ENCODE measurements at places on chromosomes 16 and 17.

DNA sequence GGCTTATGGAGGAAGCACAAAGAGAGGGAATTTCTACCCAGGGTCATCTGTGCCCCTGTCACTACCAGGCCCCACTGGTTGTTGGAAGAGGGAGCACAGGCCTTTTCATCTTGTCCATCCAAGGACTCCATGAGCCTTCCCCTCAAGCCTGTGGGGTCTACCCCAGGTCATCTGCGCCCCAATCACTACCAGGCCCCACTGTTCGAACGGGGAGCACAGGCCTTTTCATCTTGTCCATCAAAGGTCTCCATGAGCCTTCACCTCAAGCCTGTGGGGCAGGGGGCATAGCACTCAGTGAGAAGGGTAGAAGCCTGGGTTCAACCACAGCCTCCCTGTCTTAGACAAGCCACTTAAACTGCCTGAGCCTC lies 101.5 kb upstream of the CDH5 start:
- DNase-seq, result no peak

GRCh38 chr17:216625-217024 lies 35.2 kb upstream of the DOC2B start:
- no peak for DNase-seq

DNA sequence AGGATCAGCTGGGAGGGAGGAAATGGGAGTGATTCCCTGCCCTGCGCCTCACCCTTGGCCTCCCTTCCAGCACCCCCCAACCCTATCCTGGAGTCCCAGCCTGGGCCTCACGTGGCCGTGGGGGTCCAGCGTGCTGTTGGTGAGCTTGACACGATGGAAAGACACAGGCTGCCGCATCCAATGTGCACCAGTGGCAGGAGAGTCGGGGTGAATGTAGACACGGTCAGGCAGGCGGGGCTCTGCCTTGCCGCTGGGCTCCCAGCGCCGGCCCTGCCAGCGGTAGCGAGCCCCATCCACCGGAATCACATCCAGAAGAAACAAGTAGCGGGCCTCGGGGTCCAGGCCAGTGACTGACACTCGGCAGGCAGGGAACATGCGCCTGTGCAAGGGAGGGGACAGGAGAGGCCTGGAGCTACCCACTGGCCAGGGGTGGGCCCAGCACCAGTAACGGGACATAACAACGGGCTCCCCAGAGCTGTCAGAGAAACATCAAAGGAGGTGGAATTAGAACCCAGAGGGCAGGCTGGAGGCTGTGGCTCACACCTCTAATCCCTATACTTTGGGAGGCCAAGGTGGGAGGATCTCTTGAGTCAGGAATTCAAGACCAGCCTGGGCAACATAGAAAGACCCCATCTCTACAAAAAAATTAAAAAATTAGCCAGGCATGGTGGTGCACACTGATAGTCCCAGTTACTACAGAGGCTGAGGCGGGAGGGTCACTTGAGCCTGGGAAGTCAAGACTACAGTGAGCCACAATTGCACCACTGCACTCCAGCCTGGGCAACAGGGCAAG lies 2.7 kb downstream of the TBX6 start:
- DNase-seq, result no peak

GRCh38 chr17:57954397-57955182 lies 622 bp downstream of the CUEDC1 start:
- no peak for DNase-seq

GRCh38 chr16:30620169-30620568 lies 10.0 kb upstream of the ZNF689 start:
- DNase-seq, result no peak

DNA sequence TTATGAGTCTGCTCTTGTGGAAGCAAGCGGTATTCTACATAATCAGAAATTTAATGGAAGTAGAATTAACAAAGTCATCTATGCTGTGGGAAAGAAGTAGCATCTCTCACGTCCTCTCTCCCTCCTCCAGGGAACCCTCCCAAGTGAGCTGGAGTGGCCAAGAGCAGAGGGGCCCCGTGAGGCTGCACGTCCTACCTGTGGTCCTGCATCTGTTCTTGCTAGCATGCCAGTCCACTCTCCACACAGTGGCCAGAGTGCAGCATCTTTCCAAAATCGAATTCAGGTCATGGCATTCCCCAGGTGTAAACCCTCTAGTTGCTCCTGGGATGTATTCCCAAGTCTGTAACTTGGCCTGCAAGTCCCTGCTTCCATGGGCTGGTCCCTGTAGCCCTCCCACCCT lies 10.1 kb downstream of the KIAA0513 start:
- DNase-seq, result no peak

GRCh38 chr17:47267354-47267828 lies 13.8 kb downstream of the ITGB3 start:
- DNase-seq, result no peak

DNA sequence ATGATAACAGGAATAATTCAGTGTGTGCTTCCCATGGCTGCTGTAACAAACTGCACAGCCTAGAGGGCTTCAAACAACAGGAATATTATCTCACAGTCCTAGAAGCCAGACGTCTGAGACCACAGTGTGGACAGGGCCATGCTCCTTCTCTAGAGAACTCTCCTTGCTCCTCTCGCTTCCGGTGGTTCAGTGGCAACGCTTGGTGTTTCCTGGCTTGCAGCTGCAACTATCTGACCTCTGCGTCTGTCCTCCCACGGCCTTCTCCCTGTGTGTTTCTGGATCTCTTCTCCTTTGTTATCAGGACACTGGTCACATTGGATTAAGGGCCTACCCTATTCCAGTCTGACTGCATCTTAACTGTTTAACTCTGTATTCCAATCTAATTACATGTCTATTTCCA lies 414.3 kb downstream of the MAF start:
- no peak for DNase-seq

GRCh38 chr16:29975134-29975538 lies 1.5 kb downstream of the TAOK2 start:
- DNase-seq, result no peak

DNA sequence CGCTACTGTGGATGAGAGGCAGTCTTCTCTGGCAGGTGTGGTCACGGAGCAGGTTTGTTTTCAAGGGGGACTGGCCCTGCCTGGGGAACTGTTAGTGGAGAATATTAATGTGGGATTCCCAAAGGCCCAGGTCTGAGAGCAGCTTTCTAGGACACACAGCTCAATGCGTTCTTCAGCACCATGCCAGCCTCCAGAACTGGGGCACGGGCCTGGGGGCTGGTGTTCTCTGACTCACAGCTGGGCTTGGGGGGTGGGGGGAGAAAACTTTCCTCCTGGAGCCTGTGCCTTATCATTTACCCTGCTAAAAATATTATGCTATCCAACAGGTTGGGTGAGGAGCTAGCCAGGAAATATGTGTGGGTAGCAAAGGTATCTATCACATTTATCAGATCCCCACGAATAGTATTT lies 13.5 kb upstream of the LHX1 start:
- no peak for DNase-seq

DNA sequence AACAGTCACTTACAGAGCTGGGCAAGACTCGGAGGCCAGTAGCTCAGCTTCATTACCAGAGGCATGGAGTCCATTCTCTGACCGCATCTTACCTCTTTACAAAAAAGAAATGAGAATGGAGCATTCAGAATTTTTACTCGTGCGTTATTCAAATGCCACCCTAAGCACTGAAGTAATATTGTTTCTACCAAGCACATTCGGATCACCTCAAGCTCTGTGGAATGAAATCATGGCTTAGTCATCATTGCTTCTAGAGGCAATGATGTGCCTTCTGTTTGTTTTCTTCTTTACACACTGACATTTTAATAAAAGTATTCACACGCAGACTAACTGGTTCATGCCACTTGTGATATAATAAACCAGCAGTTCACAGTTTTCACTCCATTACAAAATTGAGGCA lies 206.8 kb downstream of the PHKB start:
- no peak for DNase-seq

- no peak for DNase-seq
Observed at GRCh38 chr16:17125671-17126070, 345.1 kb downstream of the XYLT1 start.

DNA sequence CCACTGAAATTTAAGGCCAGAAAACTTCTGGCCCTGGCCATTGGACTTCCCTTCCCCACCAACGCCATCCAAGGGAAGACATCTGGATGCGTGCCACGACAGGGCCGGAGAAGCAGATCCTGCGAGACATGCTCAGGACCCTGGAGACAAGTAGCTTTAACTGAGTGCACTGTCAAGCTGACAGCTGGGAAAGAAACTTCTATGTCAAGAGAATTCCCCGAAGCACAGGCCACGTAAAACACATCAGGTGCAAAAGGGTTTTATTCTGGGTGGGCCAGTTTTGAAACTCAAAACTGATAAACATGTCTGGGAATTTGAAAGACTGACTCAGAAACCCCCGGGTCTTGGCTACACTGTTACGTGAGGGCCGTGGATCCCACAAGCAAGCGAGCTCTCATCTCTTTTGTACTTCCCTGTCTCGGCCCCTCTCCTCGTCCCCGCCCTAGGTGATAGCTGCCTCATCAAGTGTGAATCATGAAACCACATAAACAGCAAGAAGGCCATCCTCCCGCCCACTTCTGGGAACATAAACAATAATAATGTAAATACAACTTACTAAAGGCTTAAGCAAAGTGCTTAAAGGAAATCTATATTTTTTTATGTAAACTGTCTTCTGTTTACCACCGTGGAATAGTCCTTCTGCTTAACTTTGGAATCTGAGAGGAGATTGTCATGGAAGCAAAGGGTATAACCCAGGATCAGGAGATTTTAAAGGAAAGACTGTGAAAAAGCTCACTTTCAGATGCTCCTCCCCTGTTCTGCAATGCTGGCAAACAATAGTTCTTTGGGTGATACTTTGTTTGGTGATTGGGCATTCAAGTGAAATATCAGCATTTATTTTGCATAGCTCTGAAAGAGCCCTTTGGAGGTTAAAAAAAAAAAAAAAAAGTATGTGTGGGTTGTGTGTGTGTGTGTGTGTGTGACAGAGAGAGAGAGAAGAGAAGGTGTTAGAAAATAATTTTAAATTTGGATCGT lies 406.0 kb upstream of the MAF start:
- DNase-seq, result no peak

- DNase-seq, result no peak
Observed at GRCh38 chr17:73783945-73784603, 139.8 kb upstream of the SDK2 start.

DNA sequence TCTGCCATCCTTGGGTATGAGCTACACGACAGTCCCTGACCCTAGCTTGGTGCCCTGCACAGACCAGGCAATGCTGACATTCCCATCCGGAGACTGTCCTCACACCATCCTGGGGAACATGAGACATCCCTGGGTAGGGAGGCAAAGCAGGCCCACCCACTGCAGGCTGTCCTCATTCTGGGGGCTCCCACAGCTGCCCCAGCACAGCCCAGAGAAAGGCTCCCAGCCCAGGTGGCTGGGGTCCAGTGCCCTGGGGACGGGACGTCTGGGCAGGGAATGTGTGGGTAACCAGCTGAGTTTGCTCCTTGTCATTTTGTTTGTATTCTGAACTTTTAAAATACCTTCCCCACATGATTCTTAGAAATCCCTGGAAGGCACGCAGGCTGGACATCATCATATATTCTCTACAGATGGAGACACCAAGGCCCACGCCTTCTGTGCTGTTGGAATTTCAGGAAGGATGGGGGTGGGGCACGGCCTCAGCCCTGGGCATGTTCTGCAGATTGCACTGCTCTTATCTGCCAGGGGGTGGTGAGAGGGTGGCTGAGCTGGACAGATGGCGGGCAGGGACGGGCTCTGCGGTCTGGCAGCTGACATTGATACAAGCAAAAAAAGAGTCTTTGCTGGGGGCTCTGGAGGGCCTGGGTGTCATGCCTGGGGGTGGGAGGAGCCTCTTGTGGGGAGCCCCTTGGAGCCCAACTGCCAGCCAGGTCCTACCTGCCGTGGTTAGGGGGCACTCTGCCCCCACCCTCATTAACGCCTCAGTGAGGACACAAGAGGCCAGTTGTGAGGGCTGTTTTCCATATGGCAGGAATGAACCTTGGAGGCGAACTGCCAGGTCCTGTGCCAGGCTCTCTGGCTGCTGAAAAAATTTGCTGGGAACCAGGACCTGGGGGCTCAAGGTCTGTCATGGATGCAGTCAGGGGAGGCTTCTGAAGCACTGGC lies 28.4 kb downstream of the LRRC75A start:
- no peak for DNase-seq

DNA sequence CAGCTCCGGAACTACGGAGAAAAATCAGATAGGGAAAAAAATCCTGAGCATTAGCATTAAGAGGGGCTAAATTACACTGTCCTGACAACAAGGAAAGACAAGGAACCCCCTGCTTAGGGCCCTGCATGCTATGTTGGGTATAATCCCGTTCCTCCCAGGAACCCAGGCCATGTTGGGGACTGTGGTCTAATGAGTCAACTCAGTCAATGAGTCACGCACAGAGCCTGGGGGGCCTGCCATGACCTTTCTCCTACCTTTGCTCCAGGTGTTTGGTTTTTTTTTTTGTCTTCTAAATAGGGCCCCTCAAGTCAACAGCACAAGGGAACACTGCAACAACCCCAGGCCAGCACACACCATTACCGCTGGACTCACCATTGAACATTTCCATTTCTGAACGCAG lies 8.9 kb upstream of the ZNF200 start:
- DNase-seq, result no peak

DNA sequence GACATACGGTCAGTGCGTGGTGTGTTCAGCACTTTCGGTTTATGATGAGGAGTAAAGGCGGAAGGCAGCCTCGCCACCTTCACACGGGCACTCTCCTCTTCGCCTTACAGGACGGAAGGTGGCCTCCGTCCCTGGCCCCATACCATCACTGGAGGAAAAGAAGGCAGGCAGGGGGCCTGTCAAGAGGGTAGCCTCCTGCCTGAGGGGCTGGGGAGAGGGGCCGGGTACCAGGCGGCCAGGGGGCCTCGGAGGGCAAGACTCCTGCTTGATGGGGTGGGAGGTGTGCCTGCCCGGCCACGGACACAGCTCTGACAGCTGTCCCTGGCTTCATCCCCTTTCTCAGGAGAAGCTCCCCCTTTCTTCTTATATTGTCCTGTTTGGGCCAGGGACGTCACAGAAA lies 15.6 kb upstream of the SLC38A8 start:
- no peak for DNase-seq

- DNase-seq, result no peak
Observed at GRCh38 chr17:61467416-61468262, 15.4 kb downstream of the TBX4 start.

- no peak for DNase-seq
Observed at GRCh38 chr16:50613281-50613963, 65.2 kb downstream of the NKD1 start.

GRCh38 chr16:9476744-9477143 lies 385.3 kb downstream of the HAPSTR1 start:
- no peak for DNase-seq

DNA sequence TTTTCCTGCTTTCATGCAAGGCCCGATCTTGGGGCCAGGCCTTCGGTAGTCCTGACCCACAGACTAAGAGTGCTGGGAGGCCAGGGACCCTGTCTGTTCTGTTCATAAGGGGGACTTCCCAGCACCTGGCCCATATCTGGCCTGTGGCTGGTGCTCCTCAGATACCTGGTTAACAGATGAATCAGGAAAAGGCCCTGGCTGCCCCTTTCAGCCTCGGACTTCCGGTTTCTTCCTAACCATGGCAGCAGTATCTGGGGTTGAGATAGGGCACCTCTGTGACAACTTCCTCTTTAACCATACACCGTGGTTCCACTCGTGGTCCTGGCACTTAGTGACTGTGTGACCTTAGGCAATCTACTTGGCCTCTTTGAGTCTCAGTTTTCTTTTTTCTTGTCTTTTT lies 18.4 kb downstream of the PLCG2 start:
- no peak for DNase-seq

Measured in T-helper 2 cell (primary cell).